ENCODE measurements at places on chromosomes 3 and 15. TPM values are rescaled to one million over a fixed set of nuclear protein-coding genes. Genes with fewer than 3 reads are reported as not detected.

DNA sequence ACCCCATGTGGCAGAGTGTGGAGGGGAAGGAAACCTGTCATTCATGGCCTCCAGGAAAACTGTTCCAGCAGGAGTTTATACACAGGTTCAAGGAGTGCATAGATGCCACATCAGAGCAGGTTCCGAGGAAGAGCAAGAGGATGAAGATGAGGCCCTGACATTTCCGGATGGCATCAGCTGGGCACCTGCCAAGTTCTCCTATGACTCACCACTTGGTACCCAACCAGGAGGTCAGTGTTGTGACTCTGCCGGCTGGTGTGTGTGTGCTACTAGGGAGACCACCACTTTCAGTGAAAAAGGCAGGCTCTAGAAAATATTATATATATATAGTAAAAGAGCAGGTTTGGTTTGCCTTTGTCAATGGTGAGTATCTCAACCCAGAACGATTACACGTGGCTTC is 69.3 kb downstream of the NTRK3 start:
- peak; percentile 20 for DNase-seq

GRCh38 chr3:34207002-34207401 is 408.6 kb downstream of the PDCD6IP start:
- DNase-seq = peak; percentile 35

The NR2F2 gene
- 15.5 TPM for total RNA-seq

The IL5RA gene
- not detected for total RNA-seq

GRCh38 chr3:64763980-64764379 is 76.2 kb upstream of the ADAMTS9 start:
- no peak for DNase-seq

DNA sequence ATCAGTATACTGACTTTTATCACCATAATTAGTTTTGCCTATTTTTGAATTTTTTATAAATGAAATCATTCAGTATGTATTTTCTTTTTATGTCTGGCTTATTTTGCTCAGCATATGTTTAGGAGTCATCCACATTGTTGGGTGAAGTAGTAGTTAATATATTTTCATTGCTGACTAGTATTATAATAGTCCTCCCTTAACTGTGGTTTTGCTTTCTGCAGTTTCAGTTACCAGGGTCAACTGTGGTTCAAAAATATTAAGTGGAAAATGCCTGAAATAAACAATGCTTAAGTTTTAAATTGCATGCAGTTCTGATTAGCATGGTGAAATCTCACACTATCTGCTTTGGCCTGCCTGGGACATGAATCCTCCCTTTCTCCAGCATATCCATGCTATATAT is 39.5 kb upstream of the PRR23C start:
- DNase-seq = no peak

The CD86 gene
- total RNA-seq = not detected

DNA sequence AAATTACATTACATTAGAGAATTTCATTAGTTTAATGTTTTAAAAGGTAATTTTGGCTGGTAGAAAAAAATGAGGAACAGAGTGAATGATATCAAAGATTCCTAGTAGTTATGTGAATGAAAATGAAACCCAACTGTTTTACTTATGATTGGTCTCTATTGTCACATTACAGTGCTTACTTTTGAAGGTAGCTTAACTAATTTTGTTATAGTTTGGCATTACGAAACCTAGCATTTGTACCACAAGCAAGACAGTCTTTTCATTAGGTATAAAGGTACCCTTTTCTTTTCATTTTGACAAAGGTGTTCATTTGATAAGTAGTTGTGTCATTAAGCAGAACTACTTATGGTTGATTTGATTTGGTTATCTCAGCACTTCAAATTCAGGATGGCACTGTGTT is 6.9 kb downstream of the SELENOT start:
- DNase-seq = no peak

DNA sequence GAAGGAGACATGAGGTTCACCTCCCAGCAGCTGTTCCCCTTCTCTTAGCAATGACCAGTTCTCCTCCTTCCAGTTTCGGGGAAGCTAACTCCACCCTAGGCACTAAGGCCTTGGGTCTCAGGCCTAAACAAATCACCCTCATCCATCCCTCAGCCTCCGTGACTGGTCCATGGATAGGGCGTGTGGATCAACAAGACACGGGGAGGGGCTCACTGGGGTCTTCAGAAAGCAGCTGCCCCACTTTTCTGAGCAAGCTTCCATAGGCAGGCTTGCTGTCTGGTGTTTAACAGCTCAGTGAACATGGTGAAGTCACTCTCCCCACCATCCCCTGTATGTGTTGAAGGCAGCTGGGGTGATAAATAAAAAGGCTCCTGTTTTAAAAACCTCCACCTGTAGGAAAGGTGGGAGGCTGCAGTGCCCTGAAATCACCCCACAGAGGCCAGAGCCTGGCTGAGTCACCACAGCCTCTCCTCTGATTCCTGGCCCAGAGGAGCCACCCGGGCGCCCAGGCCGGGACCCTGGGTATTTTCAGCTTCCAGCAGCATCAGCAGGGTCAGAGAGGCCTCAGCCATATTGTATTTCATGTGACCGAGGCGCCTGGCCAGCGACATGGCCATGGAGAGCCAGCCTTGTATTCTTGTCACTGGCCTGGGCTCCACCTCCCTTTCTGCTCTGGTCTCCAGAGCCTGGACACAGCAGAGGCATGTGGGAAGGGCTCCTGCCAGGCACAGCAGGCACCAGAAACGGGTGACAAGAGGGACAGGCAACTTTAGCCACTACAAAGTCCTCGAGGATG is 60.3 kb upstream of the HERC1 start:
- DNase-seq = no peak

DNA sequence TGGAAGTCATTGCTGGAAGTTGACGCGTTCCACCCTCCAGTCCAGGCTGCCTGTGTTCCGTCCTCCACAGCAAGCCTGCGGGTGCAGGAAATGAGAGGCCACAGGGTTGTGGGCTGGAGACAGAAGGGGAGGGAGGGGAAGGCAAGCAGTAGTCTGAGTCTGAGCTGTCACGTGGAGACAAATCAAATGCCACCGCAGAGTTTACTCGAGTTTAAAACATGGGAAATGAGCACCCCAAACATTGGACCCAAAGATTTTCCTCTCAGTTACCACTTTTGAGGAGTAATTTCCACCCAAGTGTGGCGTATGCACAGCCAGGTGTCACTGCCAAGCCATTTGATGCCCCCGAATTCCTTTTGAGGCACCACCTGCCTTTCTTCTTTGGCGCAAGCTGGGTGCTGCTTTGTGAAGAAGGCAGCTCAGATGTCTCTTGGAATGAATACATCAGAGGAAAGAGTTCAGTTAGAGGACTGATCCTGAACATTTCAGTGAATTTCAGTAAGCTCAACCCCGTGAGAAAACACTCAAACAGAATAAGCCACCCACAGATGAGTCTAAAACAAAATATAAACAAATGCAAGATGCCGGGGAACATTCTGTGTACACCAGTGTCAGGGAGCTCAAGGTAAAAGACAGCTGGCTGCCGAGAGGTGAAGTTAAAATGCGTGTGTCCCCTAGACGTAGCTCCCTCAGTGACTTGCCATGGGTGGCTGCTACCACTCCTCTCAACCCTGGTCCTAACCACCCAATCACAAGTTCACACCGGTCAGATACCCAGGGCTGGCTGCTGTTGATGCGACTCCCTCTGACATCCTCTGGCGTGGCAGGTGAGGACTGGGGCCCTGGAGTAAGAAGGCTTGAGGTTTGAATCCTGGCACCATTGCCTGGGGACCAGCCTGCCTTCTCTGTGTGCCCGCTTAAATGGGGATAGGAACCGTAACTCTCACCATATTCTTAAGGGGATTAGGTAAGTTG is 203.8 kb downstream of the UACA start:
- peak; percentile 15 for DNase-seq

DNA sequence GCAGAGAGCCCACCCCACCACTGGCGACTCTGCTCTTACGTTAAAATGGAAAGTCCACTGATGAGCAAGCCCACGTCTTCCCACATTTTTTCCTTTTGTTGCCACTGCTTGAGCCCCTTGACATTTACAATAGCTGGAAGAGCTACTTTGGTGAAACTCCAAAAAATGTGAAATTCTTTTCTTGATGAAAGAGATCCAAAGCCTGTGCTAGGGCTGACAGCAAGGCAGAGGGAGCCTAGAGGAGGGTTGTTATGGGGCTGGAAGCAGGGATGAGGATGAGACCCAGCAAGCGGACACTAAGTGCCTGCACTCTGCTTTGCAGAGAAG is 97.1 kb downstream of the CEMIP start:
- DNase-seq = no peak

DNA sequence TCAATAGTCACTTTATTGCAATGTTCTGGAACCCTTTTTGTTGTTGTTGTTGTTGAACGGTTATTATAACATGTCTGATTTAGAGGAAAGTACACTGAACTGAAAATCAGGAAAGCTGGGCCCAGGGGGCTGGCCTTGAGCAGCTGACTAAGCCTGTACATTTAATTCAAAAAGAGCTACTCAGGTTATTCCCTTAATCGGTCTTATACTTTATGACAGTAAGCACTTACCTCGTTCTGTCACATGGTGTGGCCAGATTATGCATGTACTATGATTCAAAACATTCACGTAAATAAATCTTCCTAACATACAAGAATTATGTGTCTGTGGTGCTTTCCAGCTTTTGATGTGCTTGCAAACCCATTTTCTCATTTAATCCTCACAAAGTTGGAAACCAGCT is 382.5 kb upstream of the TPRG1 start:
- no peak for DNase-seq

DNA sequence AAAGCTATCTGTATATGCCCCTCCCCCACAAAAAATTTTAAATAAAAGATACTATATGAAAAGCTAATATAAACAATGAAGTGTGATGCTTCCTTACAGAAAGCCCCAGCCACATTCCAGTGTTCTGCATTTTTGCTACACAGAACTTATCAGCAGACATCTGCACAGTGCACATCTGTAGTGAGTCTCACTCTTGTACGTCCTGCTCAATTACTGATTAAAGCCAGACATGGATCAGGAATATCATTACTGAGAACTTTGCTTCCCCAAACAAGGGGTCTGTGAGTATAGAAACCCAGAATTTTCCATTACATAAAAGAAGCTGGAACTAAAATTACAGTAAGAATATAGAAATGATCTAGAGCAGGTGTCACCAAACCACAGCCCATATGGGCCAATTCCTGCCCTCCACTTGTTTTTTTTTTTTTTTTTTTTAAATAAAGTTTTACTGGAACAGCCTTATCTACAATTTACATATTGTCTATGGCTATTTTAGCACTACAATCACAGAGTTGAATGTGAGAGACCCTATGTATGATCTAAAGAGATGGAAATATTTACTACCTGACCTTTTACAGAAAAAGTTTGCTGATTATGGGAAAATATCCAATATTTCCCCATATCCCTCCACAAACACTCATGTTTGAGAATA is 45.7 kb downstream of the UBP1 start:
- no peak for DNase-seq

The RPN1 gene
- total RNA-seq = 147 TPM

- peak; percentile 99 for DNase-seq
These were observed 10.8 kb upstream of the FANCD2 start for GRCh38 chr3:10015461-10015904.

The RBP2 gene
- total RNA-seq = not detected

The SLC28A2 gene
- total RNA-seq = not detected

The ZIC1 gene
- total RNA-seq = not detected

GRCh38 chr3:195065142-195065863 is 205.7 kb downstream of the XXYLT1 start:
- DNase-seq = no peak

- no peak for DNase-seq
These were observed 46.0 kb downstream of the ERC2 start for GRCh38 chr3:56422316-56422715.

DNA sequence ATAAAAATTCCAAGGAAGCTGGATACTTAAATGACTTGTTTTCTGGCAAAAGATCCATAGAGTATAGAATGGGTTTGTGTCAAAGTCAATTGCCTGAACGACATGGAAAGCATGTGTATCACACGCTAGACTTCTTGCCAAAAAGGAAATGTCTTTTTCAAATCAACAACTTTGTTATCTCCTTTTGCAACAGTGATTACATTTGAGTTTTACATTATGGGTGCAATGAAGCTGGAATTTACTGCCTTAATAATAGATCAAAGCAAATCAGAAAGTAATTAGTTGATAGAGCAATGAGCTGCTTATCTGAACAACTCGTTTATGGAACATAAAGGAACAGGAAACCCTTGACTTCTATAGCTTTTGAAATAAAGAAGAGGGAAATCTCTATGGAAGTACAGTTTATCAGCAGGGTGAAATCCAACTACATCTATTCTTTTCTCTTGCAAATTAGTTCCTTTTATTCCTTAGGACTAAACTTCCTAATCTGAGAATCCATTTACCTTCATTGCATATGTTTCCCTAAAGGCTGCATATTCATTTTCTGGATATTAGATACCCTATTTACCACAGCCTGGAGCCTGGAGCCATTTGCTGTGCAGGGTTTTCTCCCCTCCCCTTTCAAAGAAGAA is 415.1 kb upstream of the NECTIN3 start:
- no peak for DNase-seq

DNA sequence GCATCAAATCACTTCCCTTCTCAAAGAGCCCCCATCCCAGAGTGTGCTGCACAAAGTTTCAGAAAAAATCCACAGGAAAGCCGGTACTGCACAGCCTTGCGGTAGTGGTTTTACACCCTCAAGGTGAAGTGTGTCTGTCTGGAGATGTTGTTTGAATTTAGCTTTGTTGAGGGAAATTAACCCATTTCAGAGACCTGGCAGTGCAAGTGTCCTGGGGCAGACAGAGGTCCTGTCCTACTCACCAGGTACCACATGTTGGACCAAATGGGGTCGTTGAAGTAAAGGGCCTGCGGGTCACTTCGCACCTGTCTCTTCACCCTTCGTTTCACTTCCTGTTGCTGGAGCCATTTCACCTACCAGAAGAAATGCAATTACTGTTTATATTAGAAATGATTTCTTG is 57.8 kb downstream of the PCSK6 start:
- DNase-seq = no peak

- no peak for DNase-seq
These were observed 299.9 kb downstream of the MECOM start for GRCh38 chr3:169363318-169364265.

The FBXO22 gene
- total RNA-seq = 23.8 TPM

DNA sequence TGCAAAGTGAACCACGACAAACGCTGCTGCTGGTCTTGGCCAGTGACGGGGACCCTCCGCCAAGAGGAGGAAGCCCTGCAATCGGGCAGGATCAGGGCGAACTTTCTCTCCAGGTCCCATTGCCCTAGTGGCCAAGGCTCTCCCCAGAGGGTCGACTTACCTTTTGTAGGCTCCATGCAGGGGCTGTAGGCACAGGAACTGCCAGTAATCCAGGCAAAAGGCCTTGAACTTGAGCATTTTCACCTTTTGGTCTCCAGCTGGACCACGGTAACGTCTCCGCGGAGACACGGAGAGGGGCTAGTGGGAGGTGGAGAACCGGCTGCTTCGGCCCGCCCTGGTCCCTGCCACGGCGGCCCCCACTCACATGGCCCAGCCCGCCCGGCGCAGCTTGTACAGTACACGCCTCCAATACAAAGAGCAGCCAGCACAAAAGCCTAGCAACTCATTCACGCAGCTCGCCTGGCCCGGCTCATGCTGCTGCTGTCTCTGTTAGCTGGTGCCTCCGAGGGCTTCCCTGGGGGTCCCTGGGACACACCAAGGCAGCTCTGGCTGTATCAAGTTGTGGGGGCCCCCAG is 31.0 kb downstream of the IQSEC1 start:
- no peak for DNase-seq

GRCh38 chr3:41881233-41881821 is 80.6 kb downstream of the ULK4 start:
- peak; percentile 66 for DNase-seq

The TRPM1 gene
- not detected for total RNA-seq

Data from fibroblast of the aortic adventitia (primary cell).